ENCODE measurements at places on chromosomes 1 and 21.
A peak's percentile ranks its signal among the peaks of the same experiment; 100 is the strongest.

- DNase-seq = no peak
Measured at GRCh38 chr1:83571536-83571935, 427.4 kb downstream of the TTLL7 start.

DNA sequence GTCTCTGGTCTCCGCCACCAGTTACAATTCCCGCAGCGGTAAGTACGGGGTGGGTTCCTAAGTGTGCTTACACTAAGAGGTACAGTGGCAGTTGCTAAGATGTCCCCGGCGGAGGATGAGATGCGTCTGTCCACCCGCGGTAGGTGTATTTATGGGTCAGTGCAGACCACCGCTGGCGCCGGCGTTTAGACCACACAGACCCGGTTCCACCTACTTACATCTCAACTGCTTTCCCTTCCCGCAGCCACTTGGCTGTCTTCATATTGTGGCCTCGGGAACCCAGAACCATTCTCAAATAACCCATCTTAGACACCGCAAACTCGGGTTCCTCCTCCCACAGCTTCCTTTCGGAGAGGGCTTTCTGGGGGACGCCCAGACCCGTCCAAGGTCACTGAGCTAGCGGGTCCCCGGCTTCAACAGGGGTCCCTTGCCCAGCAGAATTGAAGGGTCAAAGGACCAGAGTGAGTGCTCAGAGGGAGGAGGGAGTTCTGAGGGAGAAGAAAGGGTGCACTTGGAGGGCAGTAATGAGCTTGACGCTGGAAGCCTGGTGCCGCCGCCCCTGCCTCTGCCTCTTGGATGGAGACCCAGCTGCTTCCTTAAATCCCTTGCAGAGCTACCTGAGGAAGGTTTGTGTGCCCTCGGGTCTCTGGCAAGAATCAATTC, 8.6 kb downstream of the NR5A2 start:
- DNase-seq = peak; percentile 34

GRCh38 chr1:109530457-109531087, 9.1 kb upstream of the GPR61 start:
- DNase-seq = no peak

DNA sequence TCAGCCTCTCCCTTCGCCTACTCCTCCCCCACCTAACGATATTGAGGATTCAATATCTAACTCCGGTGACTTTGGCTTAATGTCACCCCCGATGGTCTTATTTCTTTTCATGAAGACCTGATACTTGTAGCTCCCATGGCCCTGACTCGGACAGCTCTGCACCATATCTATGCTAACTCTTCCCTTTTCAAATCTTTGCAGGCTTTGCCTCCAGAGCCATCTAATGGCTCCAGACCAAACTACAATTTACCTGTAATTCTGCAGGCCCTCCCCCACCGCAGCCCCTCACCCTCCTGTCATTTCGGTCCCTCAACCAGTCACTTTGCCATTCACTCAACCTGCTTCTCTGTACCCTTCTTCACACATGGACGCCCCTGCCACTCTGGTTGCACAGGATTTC, 7.9 kb upstream of the GSTM5 start:
- no peak for DNase-seq

DNA sequence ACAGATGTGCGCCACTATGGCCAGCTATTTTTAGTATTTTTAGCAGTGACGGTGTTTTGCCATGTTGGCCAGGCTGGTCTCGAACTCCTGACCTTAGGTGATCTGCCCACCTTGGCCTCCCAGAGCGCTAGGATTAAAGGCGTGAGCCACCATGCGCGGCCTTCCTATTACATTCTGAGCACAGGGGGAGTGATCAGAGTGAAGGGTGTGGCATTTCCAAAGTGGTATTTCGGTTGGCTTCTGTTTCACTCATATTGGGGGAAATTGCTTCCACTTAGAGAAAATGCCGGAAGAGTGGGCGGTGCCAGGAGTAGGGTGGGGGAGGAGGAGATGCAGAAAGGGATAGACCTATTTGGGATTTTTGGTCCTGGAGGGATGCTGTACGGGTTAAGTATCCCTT, 4.3 kb downstream of the PIK3CD start:
- DNase-seq = no peak

- no peak for DNase-seq
Measured at GRCh38 chr21:40404396-40404800, 442.6 kb downstream of the DSCAM start.

- DNase-seq = no peak
Measured at GRCh38 chr1:103267266-103267665, 158.9 kb upstream of the COL11A1 start.

Measured in activated T-cell treated with anti-CD3 and anti-CD28 coated beads, Interleukin-2, amount 50 U/mL, for 24 hours (primary cell).